ENCODE measurements at places on chromosomes 11 and 22.

DNA sequence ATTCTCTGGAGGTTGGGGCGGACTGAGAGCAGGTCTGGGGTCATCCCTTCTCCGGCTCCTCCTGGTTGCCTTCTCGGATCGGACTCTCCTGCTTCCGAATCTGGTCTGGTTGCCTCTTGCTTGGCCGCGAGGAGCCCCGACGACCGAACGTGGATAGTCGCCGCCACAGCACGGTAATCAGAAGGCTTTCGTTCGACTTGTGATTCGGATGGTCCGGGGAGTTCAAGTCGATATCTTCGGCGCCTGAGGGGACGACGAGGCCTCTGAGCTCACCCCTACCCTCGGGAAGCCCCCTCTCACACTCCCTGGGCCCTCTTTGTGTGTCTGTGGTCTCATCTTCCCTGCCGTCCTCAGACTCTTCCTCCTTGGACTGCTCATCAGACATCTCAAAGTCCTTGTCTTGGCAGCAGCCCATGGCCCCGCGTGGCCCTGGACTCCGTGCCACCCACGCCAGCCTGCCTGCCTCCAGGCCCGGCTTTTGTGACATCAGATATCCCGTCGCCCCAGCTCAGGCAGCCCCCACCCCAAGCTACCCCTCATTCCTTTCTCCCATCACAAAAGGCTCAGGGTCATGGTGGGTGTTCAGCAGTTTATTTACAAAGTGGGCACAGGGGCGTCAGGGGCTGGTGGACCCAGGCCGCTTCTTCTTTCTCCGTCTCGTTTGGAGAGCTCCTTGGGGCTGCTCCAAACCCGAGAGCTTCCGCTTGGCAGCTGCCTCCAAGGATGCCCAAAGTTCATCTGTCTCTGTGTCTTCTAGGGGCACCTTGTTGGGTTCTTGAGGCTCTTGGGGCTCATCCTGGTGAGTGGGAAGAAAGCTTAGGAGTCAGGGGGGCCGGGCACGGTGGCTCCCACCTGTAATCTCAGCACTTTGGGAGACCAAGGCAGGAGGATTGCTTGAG, at the start of gene TEX54:
Gene TEX54 (minus strand): TSS at position 506 of the 899 bp plus-strand sequence.
- DNase-seq, result no peak

DNA sequence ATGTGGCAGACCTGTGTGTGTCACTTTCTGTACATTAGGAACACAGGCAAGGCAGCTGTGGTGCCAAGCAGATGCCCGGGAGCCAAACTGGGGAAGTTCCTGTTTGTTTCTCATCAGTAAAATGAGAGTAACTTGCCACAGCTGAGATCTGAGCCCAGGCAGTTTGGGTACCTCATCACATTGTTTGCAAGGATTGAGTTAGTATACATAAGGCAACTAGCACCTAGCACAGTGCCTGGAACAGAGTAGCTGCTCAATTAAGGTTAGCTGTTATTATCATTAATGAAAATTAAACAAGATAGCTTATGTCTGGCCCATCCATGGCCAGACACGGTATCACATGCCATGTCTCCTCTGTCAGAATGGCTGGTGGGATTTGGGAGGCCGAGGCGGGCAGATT, 7.8 kb downstream of the SOX10 start:
- DNase-seq, result no peak

- DNase-seq, result no peak
Observed at GRCh38 chr22:41177040-41177621, 28.0 kb upstream of the L3MBTL2 start.

DNA sequence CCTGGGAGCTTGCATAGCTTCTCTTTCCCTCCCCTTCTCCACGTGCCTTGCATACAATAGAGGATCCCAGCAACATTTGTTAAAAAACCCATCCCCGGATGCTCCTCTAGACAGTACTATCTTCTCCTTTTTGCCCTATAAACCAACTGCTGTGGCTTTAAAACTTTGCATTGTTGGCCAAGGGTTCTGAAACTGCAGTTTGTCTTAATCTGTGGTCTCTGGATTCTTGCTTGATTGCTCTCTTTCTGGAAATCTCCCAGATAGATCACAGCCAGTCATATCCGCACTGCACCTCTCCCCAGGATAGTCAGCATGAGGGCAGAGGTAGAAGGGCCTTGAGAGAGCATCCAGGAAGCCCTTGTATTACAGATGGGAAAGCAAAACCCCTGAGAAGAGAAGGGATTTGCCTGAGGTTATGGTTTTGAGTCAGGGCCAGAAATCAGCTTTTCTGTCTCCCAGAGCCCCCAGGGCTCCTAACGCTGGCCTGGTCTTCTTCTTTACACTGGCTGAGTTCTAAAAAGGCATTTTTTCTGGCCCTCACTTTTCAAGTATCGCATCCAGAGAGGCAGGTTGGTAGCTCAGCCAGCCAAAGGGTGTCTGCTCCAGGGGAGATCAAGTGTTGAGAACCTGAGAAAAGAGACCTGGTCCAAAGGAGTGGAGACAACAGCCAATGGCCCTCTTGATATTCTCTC, 70.6 kb downstream of the ADM start:
- DNase-seq, result no peak

GRCh38 chr11:131626788-131627187, 256.4 kb downstream of the NTM start:
- no peak for DNase-seq

All from retina (tissue), 1 donor.